Cortex of kidney (tissue), 1 donor: ENCODE measurements at places on chromosomes 7 and 10.

GRCh38 chr10:32893434-32893833 lies 64.6 kb downstream of the ITGB1 start:
- no peak for DNase-seq

DNA sequence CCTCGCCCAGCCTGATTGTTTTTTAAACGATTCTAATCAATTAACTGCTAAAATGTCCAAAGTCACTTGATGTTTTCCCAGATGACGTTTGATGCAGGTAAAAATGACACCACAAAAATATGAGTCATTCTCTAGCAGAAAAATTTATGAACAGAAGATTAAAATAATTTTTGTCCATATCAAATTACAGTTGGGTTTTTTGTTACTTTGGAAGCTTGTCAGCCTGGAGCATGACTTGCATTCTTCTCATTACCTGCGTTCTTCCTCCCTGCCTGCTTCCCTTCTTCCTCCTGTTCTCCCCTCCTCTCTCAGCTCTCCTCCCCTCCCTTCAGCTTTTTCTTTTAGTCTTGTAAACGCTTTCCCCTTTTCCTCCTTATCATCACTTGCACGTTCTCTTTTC lies 18.7 kb downstream of the IL15RA start:
- DNase-seq: no peak

DNA sequence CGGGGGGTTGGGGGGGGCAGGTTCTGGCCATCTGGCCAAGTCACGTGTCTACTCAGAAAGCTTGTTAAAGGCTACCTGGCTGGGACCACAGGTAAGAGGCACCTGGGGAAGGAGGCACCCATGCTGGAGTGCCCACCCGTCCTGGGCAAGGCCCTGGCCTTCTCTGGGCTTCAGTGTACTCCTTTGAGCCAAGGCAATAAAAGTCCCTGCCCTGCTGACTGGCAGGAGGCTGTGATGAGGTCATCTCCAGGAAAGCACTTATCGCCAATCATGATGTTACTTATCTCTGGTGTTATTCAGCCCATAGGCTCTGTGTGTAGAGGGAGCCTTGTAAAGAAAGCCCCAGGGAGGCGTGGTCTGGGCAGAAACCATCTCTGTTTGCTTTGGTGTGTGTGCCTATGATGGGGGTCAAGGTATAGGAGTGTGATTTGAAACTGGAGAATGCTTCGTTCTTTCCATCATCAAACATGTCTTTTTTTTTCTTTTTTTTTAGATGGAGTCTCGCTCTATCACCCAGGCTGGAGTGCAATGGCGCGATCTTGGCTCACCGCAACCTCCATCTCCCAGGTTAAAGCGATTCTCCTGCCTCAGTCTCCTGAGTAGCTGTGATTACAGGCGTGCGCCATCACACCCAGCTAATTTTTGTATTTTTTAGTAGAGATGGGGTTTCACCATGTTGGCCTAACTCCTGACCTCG lies 2.5 kb upstream of the CLDN4 start:
- DNase-seq: no peak

- DNase-seq: no peak
These were observed 219.2 kb downstream of the PTPRN2 start for GRCh38 chr7:158368449-158368848.
